T-helper 17 cell (primary cell): ENCODE measurements at places on chromosomes 3 and 15.

DNA sequence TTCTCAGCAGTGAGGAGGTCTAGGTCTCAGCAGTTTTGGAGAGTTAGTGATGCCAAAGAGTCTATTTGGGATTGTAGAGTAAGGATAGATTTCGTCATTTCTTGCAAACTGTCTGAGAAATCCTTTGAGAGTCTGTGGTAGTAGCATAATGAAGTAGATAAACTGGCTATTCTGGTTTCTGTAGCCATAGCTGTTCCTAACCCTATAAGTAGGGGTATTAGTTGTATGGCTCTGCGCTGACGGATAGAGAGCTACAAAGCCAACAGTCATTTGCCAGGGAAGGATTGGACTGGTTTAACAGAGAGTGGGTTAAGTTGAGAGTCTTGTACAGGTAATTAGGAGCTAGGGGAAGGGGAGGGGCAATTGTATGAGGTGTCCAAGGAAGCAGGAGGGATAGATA lies 50.6 kb downstream of the KLHDC8B start:
- no peak for DNase-seq

- no peak for DNase-seq
Measured at GRCh38 chr3:86774082-86774691, 216.8 kb downstream of the VGLL3 start.

DNA sequence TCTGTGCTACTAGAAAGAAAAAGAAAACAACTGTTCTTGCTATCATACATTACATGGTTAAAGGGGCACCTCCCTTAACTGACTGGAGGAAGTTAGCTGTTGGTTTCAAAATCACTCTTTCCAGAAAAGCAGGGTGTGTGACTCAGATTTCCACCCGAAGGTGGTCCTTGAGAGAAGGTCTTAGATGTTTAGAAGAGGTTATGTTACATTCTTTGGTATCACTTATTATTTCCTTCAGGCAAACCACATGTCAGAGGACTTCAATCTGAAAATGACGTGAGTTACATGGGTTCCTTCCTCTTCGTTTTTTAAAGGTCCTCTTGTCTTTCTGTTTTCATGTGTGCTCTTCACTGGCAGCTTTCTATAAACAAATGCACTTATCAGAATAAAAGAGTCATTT lies 307.9 kb upstream of the CBLB start:
- no peak for DNase-seq

GRCh38 chr3:159280386-159281191 lies 478.7 kb downstream of the MFSD1 start:
- no peak for DNase-seq

- no peak for DNase-seq
Measured at GRCh38 chr3:171317171-171317570, 143.0 kb downstream of the TNIK start.

- no peak for DNase-seq
Measured at GRCh38 chr15:85785887-85786780, 8.6 kb downstream of the KLHL25 start.

DNA sequence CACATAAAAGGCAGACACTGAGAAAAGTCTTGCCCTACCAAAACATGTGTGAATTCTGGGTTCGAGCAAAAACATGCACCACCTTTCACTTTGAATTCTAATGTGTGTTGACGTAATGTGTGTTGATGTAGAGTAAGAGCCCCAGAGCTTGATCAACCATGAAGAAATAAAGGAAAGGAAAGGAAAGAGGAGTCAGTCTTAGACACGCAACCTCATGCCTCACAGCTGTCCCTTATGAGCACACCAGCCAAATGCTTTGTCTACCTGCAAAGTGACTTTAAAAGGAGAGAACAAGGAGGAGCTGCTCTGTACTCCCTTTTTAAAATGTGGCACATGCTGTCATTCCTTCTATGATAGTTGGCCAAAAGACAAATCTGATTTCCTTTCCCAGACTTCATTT lies 80.8 kb downstream of the RFTN1 start:
- no peak for DNase-seq

DNA sequence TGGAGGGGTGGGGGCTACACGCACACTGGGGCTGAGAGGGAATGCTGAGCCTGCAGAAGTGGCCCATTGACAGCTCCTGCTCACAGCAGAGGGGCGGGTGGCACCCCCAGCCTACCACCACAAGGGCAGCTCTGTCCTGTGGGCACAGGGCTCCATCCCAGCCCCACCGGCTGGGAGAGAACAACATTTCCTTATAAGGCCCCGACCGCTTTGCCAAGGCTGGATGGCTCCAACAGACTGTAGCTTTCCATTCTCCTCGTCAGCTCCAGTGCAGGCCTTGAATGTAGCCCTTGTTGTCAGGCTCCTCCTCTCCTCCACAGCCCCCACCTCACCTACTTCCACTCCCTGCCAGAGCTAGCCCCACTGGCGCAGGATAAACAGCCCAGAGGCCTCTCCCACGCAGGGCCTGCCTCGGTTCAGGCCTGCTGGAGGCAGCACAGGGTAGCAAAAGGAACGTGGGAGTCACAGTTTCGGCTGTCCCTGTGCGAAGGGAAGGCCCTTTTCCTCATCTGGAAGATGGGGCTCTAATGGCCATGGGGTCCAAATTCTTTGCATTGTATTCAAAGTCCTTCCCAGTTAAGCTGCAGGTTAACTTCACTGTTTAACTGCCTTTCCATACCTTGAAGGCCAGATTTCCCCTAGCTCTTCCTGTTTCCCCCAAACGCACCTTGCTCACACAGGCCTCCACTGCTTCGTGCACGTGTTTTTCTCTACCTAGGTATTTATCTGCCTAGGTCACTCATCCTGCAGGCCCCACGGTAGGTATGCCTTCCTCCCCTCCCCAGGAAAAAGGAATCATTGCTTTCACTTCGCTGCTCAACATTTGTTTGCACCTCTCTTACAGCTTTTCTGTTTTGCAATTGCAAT lies 101.6 kb upstream of the LPP start:
- no peak for DNase-seq

DNA sequence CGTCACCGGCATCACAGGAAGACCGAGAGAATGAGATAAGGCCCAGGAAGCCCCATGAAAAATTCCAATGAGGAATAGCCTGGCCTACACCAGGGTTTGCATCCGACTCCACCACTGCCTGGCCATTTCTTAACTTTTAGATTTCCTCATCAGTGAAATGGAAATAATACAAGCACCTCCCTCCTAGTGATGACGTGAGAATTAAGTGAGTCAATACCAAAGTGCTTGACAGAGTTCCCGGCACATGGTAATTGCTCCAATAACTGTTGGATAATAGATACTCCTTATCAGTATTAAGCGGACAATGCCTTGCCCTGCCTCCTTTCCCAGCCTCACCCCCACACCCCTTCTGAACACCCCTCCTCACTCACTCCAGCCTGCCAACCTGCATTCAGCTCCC lies 105.4 kb downstream of the TLE3 start:
- DNase-seq, result no peak
